Stimulated activated CD4-positive, alpha-beta T cell treated with anti-CD3 and anti-CD28 coated beads, Interleukin-15, amount 100 ng/mL, for 48 hours (primary cell): ENCODE measurements at places on chromosomes 1 and 21.
A peak's percentile ranks its signal among the peaks of the same experiment; 100 is the strongest.

DNA sequence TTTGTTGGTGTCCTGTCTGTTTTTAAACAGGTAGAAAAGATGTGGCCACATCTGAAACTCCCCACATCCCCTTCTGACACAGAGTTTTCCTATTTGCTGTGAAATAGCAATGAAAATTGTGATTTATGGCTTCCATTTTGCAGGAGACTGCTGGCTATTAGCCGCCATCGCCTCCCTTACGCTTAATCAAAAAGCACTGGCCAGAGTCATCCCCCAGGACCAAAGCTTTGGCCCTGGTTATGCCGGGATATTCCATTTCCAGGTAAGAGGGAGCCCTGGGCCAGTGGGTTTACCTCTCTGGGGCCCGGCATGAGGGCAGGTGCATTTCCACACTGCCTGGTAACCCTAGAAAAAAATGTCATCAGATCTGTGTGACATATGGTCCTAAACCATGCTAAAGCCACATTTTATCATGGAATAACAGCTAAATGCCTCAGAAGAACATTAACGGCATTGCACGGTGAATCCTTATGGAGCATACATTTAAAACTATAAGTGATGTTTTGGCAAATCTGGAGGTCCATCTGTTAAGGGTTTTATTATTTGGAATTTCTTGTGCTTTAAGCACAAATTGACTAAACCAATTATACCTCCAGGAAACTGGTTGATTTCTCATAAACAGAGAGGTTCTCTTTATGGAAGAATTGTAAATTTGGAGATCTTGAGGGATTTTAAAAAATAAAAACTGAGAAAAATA lies 12.3 kb downstream of the CAPN9 start:
- DNase-seq: no peak

DNA sequence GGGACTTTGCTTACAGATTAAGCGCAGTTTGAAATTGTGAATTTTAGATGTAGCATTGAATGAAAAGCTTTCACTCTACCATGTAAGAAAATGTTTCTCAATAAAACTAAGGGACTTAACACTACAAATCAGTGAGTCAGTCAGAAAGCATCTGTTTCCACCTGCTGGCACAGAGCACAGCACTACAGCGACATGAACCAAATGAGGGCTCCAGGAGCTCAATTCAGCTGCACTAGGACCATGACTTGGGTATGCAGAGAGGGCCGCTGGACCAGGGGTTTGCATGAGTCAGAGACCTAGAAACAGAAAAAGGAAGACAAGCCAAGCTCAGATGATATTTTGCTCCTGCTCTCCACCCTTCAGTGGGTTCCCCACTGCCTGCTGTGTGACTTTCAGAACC lies 5.2 kb downstream of the SUSD4 start:
- DNase-seq: no peak

- DNase-seq: no peak
Observed at GRCh38 chr21:41813226-41813625, 46.4 kb upstream of the RIPK4 start.

GRCh38 chr1:220271706-220272046 lies 577 bp downstream of the RAB3GAP2 start:
- DNase-seq: no peak

DNA sequence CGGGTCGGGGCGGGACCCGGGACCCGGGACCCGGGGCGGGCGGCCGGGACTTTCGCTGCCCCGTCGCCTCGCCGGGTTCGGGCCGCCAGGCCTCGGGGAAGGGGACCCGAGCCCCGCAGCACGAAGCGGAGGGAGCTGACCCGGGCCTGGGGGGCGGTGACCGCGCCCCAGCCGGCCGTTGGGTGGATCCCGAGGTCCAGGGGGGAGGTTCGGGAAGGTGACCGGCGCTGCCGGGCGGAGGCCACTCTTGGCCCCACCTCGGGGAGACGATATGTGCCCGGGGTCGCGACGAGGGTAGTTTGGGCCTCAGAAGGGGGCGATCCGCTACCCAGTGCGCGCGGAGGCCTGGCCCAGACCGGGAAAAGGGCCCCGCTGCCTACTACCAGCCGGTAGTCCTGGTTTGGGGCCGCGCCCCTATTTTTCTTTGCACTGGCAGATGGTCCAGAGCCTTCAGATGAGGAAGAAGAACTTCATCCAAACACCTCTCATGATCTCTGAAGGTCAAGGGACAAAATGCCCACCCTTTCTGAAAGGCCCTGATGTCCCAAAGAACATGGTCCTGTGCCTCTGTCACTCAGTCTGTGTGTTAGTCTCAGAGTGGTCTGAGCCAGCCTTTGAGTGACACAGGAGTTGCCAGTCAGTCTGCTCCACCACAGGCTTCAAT lies 766 bp downstream of the AGO4 start:
- DNase-seq: no peak

DNA sequence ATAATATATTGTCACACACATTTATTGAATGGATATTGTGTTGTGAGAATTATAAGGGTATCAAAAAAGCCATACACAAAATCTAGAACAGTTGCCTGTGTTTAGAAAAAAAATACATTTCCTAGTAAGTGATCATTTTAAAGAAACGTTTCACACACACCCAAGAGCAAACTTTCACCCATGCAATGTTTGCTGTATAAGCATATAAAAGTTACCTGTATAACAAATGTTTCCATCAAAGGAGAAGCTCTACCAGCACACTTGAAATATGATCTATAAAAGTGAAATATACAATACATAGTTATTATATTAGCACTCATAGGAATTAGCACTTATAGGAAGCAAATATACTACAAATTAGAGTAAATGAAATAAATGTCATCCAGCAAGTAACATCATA lies 1098.1 kb downstream of the NCAM2 start:
- DNase-seq: no peak

- DNase-seq: no peak
Observed at GRCh38 chr1:68379085-68379478, 70.7 kb downstream of the RPE65 start.

DNA sequence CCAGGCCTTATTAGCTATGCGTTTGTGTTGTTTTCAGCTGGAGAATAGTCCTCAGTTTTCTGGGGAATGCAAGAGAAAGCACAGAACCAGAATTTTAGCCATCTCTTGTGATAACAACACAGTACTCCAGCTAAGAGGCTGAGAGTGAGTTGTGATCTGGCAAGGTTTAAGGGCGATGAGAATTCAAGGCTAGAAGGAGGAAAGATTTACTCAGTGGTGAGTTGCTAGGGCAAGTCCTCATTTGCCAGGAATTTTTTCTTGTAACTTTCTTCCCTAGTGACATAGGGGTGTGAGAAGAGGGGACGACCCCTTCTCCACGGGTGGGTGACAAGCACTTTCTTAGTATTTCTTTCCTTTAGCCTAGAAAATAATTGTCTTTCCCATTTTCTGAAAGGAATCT lies 53.2 kb downstream of the HHAT start:
- DNase-seq: no peak

- DNase-seq: no peak
Observed at GRCh38 chr1:117652421-117652820, 46.6 kb downstream of the TENT5C start.

DNA sequence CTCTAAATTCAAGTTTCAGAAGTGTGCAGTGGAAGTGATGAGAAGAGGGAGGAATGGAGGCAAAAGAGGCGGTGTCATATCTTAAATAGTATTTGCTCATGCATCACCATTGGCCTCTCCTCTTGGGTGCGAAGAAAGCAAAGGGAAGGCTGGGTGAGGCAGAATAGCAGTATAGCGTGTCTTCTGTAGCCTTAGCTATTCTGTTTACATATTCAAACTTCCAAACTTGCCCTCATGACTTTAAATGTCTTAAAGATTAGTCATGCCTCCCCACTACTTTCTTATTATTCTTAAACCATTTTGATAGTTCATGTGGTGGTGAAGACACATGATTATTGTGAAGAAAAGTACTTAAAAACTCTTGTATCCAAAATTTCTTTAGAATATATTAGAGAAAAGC lies 104.6 kb upstream of the TENT5C start:
- DNase-seq: no peak

DNA sequence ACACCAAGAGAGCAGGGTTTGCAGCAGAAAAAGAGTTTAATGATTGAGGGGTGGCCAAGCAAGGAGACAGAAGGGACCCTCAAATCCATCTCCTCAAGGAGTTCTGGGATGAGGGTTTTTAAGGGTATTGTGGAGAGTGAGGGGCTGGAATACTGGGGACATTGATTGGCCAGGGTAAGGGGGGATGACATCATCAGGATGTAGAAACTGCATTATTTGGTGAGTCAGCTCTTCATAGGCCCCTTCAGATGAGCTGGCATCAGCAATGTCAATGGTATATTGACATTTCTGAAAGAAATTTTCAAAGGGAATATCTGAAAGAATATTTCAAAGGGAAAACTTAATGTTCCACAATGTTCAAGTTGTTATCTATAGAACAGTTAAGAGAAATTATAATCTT lies 168.1 kb upstream of the SNX7 start:
- DNase-seq: no peak

DNA sequence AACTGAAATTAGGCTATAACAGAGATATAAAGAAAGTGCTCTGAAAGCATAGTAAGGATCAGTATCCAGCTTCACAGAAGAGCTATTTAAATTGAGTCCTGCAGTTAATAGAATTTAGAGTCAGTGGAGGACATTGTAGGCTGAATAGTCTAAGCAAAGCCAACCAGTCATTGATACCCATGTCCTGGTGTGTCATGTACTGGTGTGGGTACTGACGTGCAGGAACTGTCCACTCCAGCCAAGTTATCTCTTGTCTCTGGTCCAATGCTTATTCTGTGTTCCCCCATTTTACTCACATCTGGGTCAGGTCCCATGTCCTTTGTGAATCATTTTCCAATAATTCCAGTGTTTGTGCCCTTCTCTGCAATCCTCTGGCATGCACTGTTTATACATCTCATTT lies 90.0 kb downstream of the MACF1 start:
- no peak for DNase-seq

DNA sequence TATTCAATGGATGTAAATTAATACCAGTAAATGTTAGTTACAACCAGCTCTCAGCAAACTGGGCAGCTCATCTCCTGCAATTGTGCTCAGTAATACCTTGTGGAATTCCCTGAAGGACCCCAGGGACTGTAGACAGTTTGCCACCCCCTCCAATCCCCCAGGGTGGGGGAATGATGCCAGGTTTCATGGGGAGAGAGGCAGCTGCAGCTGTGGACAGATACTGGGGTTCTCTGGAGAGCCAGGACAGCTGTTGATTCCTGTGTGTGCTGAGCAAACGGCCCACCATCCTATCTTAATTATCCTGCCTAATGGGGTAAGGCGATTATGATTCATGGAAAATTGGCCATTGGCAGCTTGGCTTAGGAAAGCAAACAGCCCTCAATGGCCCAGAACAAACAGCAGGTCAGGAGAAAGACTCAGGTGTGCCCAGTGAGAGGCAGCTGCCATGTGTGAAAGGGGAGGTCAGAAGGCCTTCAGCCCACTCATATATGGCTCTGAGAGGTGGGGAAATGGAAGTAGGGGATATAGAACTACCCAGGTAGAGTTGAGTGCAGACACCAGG lies 148.9 kb upstream of the CTTNBP2NL start:
- DNase-seq: no peak

- no peak for DNase-seq
Observed at GRCh38 chr1:66147226-66147835, 354.6 kb downstream of the PDE4B start.

DNA sequence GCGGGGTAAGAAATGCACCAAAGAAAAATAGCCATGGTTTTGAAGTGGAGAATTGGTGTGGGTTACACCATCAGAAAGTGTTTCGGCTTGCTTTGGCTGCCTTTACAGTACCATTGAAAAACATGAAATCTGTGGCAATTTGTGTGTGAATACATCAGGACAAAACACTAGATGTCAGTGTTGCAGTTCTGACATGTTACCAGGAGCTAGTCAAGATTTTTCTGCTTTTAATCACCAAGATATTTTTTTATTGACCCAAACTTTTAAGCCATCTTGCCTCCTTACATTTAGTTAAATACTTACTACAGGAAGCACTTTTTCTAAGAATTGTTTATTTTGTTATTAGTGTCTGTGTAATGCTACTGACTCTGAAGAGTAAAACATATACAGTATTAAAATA lies 14.3 kb downstream of the RRP15 start:
- DNase-seq: no peak

DNA sequence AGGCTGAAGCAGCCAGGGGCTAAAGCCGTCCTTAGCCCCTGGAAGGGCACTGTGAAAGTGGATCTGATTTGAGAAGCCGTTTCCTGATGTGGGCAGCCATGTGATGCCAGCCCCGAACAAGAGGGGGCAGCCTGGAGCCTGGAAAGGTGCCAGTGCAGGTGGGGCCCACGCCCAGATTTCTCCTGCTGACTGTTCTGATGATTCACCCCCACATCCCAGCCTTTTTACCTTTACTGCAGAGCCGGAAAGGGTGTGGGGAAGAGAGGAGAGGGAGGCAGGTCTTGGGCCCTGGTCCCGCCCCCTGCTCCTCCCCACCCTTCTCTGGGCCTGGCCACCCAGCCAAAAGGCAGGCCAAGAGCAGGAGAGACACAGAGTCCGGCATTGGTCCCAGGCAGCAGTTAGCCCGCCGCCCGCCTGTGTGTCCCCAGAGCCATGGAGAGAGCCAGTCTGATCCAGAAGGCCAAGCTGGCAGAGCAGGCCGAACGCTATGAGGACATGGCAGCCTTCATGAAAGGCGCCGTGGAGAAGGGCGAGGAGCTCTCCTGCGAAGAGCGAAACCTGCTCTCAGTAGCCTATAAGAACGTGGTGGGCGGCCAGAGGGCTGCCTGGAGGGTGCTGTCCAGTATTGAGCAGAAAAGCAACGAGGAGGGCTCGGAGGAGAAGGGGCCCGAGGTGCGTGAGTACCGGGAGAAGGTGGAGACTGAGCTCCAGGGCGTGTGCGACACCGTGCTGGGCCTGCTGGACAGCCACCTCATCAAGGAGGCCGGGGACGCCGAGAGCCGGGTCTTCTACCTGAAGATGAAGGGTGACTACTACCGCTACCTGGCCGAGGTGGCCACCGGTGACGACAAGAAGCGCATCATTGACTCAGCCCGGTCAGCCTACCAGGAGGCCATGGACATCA lies at the start of gene SFN:
Gene SFN (plus strand): TSS at position 369 of the 904 bp plus-strand sequence. CDS start 64 bp downstream, at position 433.
- peak; percentile 33 for DNase-seq

DNA sequence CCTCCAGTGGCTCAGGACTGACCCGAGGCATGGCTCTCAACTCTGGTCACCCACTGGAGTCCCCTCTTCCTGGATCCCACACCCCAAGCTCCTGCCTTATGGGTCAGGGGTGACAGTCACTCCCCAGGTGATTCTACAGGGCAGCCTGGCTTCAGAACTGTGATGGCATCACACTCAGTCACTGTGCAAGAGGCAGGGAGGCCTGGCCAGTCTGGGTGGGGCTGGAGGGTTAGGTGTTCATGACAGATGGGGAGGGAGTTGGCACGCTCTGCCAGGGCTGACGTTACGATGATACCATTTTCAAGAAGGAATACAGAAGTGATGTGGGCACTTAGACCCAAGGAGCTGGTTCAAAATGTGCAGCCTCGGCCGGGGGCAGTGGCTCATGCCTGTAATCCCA lies 25.2 kb upstream of the ABCG1 start:
- no peak for DNase-seq

- no peak for DNase-seq
Observed at GRCh38 chr1:23470282-23471070, 13.5 kb downstream of the ASAP3 start.

- DNase-seq: no peak
Observed at GRCh38 chr1:219788091-219788490, 140.3 kb downstream of the SLC30A10 start.
